MM.1S (cell line): ENCODE measurements at places on chromosomes 3 and 15.

DNA sequence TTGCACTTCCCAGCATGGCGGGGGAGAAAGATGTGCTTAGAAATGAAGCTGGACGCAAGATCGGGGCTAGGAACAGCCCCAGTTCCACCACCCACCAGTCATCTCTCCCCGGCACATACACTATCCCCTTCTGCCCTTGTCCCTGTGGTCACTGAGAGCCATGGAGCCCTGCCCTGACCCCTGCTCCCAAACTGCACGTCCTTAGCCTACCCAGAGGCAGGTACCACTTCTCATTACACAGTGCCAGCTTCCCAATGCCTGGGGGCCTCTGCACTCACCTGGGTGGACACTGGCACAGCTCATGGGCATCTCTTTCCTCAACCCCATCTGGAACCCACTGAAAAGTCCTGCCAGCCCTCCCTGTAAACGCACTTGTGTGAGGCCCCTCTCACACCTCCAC lies 139.3 kb upstream of the PRR20G start:
- H3K4me3 ChIP-seq, result no peak overlapping the region
- H3K36me3 ChIP-seq, result no peaks in the 10 kb centered on the region
- no peak overlapping the region for H3K27ac ChIP-seq
- no peaks in the 10 kb centered on the region for H3K4me1 ChIP-seq
- H3K27me3 ChIP-seq, result peaks cover 59% of the 10 kb centered on the region

- no peak overlapping the region for H3K27ac ChIP-seq
- H3K4me1 ChIP-seq, result no peaks in the 10 kb centered on the region
- no peaks in the 10 kb centered on the region for H3K27me3 ChIP-seq
- no peak overlapping the region for H3K4me3 ChIP-seq
- no peaks in the 10 kb centered on the region for H3K36me3 ChIP-seq
- no peak for DNase-seq
Measured at GRCh38 chr3:146313031-146313745, 62.3 kb upstream of the PLSCR4 start.

DNA sequence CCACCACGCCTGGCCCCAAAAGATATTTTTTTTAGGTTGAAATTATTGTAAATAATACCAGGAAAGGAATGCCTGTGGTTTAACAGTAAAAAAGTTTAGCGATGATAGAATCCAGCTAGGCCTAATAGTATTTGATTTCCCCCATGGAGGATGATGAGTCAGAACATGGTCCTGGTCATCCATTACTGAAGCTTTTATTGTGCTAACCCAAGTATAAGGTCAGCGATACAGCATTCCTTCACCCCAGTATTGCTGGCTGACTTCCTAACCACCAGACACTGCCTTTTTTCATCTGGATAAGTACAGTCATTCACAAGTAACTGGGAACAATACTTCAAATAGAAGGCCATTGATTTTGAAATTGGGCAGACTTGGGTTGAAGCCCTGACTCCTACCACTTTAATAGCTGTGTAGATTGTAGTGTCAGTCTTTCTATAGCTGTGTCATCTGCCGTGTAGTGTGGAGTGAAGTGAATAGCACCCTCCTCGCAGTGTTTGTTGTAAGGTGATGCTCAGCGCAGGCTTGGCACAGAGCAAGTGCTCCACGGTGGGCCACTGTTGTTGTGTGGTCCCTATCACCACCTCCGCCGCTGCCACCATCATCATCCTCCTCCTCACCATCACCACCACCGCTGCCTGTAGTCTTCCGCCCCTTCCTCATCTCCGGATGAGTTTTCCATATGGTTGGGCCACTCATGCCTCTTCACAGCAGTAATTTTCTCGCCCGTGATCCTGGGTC lies 436.0 kb upstream of the TPM1 start:
- no peaks in the 10 kb centered on the region for H3K36me3 ChIP-seq
- no peak for DNase-seq
- H3K27ac ChIP-seq, result no peak overlapping the region
- H3K4me1 ChIP-seq, result no peaks in the 10 kb centered on the region

GRCh38 chr3:130606336-130606735 lies 89.4 kb downstream of the COL6A6 start:
- H3K4me3 ChIP-seq, result no peak overlapping the region
- H3K27ac ChIP-seq, result no peak overlapping the region
- DNase-seq, result no peak
- no peaks in the 10 kb centered on the region for H3K27me3 ChIP-seq
- no peaks in the 10 kb centered on the region for H3K4me1 ChIP-seq

GRCh38 chr3:126552688-126553283 lies 5.9 kb downstream of the C3orf22 start:
- no peaks in the 10 kb centered on the region for H3K4me1 ChIP-seq
- no peaks in the 10 kb centered on the region for H3K36me3 ChIP-seq
- H3K27me3 ChIP-seq, result no peaks in the 10 kb centered on the region; the same call in 1 of the 2 replicates
- no peak overlapping the region for H3K4me3 ChIP-seq
